Common myeloid progenitor, CD34-positive (primary cell): ENCODE measurements at places on chromosomes 6 and 20.

DNA sequence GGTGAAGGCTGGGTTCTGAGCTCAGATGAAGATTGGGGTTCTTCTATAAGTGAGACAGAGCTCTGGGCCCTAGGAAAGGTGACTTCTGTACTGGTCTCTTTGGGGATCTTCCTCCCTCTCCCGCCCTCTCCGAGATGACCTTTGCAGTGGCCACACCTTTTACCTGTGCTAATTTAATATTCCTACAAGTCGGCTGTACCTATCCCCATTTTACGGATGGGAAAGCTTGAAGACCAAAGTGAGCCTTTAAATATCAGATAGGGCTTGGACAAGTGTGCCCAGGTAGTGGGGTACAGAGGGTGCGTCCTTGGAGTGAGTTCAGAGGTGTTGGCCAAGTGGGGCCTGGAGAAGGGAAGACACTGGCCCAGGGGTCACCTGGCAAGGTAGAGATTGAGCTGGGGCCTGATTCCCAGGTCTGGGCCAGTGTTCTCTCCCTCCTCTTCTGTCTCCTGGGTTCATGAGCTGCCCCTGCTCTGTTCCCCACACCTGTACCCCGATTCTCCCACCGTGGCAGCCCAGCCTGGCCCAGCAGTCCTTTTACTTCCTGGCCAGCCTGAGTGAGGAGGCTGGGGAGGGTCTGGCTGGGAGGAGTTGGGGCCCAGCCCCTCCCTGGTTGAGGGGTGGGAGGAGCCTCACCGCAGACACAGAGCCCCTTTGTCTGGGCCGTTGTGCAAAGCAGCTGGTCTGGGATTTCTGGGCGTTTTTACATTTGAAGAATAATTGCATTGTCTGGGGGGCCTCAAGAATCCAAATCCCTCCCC lies 152.1 kb upstream of the RNF24 start:
- DNase-seq = no peak

- no peak for DNase-seq
Measured at GRCh38 chr20:23928788-23929187, 49.2 kb upstream of the CST5 start.

GRCh38 chr6:56220078-56220477 lies 27.3 kb downstream of the COL21A1 start:
- DNase-seq = no peak

DNA sequence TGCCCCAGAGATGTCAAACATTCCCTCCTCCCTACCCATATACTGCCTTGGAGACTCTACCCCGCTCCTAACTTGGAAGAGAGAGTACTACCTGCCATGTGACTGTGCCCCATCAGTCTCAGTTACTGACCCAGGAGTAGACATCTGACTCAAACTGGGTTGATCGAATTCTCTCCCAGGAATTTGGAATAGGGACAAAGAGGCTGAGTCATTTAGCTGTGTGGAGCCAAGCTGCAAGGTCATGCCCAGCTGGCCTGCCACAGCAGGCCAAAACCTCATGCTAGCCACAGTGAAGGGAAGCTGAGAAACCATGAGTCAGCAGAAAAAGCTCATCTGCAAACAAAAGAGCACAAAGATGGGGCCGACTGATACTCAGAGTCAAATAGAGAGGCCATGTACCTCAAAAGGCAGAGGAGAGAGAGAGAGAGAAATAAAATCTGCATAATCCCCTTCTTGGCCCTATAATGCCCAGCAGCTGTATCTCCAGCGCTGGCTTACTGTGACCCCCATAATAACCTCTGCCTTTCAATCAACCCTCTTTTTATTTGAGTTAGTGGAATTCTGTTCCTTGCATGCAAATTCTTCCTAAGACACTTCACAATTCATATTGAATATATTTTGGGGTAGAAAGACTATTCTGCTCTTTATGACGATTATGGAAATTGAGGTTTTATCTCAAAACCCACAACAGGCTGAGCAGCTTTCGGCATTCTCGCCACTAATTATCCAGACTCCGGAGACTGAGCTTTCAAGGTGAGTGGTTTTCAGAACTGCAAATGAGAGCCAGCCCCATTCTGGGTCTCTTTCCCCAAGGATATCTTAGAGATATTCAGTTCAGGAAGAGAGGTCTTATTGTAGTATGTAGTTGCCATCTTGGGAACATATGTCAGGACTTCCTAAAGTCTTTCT lies 21.4 kb upstream of the AKIRIN2 start:
- DNase-seq = peak; percentile 93

DNA sequence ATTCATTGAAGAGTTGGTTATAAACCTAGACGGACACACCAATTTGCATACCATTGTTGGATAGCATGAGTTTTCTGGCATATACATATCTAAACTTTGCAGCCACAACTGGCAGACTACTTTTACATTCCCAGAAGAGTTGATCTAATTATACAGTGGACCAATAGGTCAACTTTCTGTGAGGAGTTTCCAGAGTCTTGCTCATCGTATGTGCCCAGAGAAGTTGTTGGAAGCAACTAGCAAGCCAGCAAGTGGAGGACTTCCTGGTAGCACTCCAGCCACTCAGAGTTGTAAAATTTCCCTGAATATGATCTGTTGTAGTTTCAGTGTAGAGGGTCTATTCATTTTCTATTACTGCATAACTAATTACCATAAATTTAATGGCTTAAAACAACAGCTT lies 47.1 kb upstream of the FAM184A start:
- no peak for DNase-seq

GRCh38 chr6:122753000-122753687 lies 26.4 kb upstream of the FABP7 start:
- DNase-seq = no peak

- no peak for DNase-seq
Measured at GRCh38 chr20:42024653-42025052, 406.5 kb upstream of the CHD6 start.

DNA sequence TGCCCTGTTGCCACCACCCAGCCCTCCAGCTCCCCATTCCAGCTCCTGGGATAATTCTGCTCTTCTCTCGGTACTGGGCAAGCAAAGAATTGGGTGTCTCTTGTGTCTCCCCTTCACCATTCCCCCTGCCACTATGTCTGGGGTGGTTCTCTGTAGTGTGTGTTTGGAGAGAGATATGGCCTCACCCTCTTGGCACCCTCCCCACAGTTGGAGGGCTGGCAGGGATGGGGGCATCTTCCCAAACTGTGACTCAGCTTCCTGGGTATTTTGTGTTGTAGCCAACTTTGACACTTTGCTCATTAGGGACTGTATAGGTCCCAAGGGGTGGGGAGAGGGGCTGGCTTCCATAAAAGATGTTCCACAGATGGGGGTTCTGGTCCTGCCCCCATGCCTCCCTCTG lies 1.7 kb downstream of the TNXB start:
- DNase-seq = no peak

- no peak for DNase-seq
Measured at GRCh38 chr6:16995511-16996250, 106.2 kb upstream of the STMND1 start.

GRCh38 chr6:168330403-168330802 lies 10.8 kb upstream of the DACT2 start:
- no peak for DNase-seq

- peak; percentile 24 for DNase-seq
Measured at GRCh38 chr6:97214671-97215070, 68.3 kb downstream of the MMS22L start.

- peak; percentile 63 for DNase-seq
Measured at GRCh38 chr20:47785854-47786764, 828 bp upstream of the SULF2 start.

- DNase-seq = no peak
Measured at GRCh38 chr20:23363257-23363649, 1.3 kb downstream of the GZF1 start.

- DNase-seq = no peak
Measured at GRCh38 chr6:30497714-30498113, 8.4 kb downstream of the HLA-E start.

GRCh38 chr20:59149678-59150504 lies 13.7 kb upstream of the ZNF831 start:
- peak; percentile 99 for DNase-seq

GRCh38 chr20:62603021-62603906 lies 39.0 kb upstream of the SLCO4A1 start:
- DNase-seq = peak; percentile 94

DNA sequence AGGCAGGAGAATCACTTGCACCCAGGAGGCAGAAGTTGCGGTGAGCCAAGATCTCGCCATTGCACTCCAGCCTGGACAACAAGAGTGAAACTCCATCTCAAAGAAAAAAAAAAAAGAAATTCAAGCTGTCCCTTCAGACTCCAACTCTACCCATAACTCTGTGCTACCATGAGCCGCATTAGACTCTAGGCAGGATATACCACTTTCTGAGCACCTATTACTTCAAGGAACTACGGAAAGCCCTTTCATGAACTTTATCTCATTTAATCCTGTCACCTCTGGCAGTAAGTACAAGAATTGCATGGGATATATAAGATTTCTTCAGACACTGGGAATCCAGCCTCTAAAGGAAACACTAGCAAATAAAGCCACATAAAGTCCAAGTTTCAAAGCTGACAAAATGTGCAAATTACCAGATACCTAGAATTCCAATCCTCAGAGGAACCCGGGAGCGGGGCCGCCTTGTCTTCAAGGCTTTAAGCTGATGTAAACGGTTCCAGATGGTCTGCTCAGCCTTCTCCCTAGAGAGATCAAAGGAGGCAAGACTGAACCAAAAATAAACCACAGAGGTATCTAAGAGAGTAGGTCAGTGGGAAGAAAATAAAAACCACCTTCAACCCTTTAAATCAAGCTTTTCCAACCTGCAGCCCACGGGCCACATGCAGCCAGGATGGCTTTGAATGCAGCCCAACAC lies 9.4 kb downstream of the CDK5RAP1 start:
- no peak for DNase-seq

DNA sequence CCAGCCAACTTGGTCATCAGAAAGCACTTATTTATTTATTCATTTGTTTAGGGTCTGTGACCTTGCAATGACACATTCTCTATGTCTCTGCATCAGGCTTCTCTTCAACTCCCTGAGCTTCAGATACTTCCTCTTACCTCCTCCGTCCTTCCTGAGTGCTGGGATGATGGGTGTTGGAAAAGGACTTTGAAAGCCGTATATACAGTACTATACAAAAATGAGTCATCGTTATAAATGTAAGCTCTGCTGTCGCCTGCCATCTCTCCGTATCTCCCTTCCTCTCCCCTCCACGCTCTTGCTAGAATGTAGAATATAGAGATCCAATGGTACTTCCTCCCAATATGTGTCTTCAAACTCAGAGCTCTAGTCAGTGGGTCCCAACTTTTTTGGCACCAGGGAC lies 91.9 kb upstream of the SALL4 start:
- no peak for DNase-seq

- DNase-seq = no peak
Measured at GRCh38 chr20:42027746-42028268, 409.6 kb upstream of the CHD6 start.

DNA sequence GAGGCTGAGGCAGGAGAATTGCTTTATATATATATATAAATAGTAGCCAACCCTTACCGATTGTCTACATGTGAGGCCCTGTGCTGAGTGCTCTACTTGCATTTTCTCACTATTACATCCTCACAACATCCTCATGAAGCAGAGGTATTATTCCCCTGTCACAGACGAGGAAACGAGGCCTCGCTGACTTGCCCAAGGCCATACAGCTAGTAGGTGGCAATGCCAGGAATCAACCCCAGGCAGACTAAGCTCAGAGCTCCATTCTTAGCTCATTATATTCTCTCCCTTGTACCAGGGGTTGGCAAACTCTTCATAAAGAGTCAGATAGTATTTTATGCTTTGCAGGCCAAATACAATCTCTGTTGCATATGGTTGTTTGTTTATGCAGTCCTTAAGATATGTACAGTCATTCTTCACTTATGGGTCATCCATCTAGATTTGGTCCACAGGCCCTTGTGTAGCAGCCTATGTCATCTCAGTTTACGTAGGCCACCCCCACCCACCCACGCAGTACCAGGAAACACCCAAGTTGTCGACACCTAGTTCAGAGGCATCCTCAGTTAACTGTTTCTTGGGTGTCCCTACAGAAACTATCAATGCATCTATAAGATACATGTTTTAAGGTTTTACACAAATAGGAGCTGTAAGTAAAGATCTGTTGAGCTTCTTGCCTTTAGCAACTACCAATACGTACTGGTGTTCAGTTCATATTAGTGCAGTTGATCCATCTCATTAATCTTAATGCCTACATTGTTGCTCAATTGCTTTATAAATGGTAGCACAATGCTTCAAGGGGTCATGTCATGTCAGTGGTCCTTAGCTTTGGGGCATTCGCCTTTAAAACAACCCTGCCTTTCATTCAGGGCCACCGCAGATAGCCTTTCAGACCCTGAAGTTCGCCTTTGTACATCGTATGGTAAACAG lies 3.0 kb downstream of the CASS4 start:
- no peak for DNase-seq

DNA sequence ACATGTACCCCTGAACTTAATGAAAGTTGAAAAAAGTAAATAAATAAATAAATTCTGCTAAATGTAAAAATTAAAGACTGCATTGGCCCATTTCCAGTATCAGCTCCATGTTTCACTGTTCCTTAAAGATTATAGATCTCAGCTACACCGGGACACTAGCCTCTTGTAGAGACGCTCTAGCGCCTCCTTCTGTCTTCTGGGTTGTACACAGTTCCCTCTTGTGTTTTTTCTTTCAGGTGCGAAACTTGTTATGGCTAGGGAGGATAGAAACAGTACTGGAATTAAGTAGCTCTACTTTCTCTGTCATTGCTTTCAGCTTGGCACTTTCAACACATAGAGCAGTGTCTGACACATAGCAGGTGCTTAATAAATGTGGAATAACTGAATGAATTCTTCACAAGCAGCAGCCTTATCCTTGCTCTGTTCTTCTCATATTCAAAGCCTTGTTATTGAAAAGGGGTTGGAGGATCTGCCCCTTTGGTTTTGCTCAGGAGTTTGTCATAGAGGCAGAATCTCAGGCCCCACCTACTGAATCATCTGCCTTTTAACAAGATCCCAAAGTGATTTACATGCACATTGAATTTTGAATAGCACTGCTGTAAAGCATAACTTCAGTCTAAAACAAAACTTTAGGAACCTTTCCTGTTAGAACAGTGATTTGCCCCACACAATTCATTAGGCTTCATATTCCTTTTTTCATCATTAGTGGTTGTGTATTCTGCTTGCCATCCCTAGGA lies 92.3 kb downstream of the FIG4 start:
- DNase-seq = no peak

- no peak for DNase-seq
Measured at GRCh38 chr20:17732907-17733521, 33.2 kb downstream of the BANF2 start.

DNA sequence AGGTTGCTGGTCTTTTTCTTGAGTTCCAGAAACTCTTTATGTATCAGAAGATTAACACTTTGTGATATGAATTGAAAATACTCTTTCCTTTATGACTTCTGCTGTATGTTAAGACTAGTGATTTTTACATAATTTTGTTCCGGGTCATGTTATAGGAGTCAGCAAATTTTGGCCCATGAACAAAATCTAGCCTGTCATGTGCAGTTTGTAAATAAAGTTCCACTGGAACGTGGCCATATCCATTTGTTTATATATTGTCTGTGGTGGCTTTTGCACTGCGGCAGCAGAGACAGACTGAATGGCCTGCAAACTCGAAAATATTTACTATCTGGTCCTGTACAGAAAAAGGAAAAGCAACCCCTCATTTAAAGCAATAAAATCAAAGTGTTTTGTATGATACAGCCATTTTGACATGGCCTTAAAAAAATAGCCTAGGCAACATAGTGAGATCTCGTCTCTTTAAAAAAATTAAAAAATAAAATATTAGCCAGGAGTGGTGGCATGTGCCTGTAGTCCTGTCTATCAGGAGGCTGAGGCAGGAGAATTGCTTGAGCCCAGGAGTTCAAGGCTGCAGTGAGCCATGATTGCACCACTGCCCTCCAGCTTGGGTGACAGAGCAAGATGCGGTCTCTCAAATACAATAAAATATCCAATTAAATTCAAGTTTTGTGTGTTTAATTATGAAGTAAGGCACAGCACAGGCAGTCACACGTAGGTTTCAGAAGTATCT lies 36.9 kb downstream of the SNX9 start:
- DNase-seq = no peak

GRCh38 chr6:43812850-43813578 lies 43.0 kb downstream of the VEGFA start:
- DNase-seq = peak; percentile 45
